Stimulated activated CD4-positive, alpha-beta T cell treated with anti-CD3 and anti-CD28 coated beads, Interleukin-1b, Interleukin-23, amount 100 ng/mL, for 4 hours (primary cell): ENCODE measurements at places on chromosomes 12 and 14.
A peak's percentile ranks its signal among the peaks of the same experiment; 100 is the strongest.

- DNase-seq: peak; percentile 5
Observed at GRCh38 chr14:52950410-52950897, 396 bp downstream of the FERMT2 start.

GRCh38 chr12:64352181-64352580 lies 38.4 kb downstream of the C12orf56 start:
- no peak for DNase-seq

GRCh38 chr12:56126732-56127239 lies 1.3 kb upstream of the ESYT1 start:
- DNase-seq: no peak

DNA sequence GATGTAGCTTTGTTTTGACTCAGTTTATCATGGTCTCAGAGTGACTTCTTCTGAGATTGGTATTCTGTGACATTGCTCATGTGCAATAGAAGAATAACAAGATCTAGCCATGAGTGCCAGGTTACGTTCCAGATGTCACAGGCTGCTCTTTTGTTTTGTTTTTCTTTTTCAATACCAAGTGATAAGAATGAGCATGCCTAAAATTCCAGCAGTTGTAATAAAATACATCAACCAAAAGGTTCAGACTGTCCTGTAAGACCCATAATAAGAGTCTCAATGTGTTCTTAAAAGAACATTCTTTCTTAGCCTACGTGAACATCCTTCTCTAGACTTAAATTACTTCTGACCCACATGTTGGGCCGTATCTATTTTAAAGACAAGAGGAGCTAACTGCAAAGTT lies 669.2 kb downstream of the DIO2 start:
- DNase-seq: no peak

GRCh38 chr12:47991106-47992061 lies 12.9 kb downstream of the COL2A1 start:
- no peak for DNase-seq
